ENCODE measurements at places on chromosomes 6 and 20.

DNA sequence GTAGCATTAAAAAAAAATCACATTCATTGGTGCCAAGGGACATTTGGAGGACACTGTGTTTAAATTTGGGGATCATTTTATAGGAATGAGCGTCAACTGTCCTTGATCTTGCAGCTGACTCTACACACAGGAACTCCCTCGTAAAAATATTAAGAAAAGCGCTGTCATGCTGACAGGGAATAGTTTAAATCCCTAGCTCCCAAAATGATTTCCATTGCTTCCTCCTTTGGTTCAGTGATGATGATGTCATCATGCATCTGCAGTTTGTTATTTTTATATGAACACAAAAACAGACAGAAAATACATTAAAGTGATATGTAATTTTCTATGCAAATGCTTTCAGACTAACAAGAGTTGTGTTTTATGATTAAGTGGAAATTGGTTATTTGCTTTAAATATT lies 275.6 kb downstream of the BTBD9 start:
- DNase-seq: no peak

GRCh38 chr20:10747019-10747418 lies 73.2 kb upstream of the JAG1 start:
- DNase-seq: no peak

DNA sequence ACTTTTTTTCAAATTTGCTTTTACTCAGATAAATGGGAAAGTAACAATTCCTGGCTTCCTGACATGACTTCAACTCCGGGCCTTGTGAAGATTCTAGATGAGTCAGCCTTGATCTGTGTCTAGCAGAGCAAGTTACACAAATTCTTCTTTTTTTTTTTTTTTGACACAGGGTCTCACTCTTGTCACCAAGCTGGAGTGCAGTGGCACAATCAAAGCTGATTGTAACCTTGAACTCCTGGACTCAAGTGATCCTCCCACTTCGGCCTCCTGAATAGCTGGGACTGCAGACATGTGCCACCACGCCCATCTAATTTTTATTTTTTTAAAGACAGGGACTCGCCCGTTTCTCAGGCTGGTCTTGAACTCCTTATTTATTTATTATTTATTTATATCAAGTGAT lies 7.3 kb upstream of the ARHGAP18 start:
- peak; percentile 68 for DNase-seq

- no peak for DNase-seq
Observed at GRCh38 chr6:34239893-34240292, 3.2 kb downstream of the HMGA1 start.

GRCh38 chr20:25126204-25127029 lies 44.5 kb upstream of the VSX1 start:
- no peak for DNase-seq

DNA sequence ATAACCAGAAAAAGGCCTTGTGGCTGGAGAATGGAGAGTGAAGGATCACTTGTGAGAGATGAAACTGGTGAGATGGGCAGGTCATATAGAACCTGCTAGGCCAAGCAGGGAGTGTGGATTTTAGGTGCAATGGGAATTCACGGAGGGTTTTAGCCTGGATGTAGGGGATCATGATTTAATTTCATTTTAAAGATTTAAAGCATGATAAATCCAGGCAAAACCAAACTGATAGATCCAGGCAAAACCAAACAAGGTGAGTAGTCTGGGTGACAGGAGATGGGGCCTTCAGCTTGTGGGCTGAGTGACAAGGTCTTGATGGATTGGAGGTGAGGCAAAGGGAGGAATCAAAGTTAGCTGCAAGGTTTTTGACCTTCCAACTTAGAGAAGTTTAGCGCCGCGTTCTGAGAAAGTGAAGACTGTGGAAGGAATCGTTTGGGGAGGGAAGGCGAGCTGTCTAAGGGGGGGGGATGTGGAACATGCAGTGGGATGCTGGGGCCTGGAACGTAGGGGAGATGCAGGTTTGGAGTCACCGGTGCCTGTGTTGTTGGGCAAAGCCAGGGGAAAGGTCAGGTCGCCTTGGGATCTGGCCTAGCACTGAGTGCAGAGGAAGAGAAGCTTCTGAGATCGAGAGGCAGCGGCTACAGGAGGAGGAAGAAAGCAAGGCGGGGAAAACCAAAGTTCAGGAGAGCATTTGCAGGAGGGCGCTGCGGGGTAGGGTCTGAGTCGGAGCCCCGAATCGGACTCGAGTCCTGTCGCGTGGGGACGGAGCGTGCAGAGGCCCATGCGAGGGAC lies 1.3 kb upstream of the PLCG1 start:
- DNase-seq: no peak

DNA sequence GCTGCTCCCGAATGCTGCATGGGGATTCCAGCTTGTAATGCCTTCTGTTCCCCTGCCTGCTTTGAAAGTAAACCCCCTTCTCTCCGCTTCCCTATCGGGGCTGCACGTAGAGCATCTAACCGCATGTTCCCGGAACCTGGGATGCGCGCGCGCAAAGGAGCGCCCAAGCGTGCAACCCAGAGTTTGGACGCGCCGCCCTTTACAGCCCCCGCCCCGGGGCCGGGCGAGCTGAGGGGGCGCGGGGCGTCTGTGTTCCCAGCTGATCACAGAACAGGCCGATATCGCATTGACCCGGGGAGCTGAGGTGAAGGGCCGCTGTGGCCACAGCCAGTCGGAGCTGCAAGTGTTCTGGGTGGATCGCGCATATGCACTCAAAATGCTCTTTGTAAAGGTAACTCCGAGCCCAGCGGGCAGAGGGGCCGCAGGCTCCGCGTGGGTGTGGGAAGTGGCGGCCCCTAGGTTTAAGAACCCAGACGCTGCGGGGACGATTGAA lies 1.4 kb downstream of the LAMP5 start:
- no peak for DNase-seq

DNA sequence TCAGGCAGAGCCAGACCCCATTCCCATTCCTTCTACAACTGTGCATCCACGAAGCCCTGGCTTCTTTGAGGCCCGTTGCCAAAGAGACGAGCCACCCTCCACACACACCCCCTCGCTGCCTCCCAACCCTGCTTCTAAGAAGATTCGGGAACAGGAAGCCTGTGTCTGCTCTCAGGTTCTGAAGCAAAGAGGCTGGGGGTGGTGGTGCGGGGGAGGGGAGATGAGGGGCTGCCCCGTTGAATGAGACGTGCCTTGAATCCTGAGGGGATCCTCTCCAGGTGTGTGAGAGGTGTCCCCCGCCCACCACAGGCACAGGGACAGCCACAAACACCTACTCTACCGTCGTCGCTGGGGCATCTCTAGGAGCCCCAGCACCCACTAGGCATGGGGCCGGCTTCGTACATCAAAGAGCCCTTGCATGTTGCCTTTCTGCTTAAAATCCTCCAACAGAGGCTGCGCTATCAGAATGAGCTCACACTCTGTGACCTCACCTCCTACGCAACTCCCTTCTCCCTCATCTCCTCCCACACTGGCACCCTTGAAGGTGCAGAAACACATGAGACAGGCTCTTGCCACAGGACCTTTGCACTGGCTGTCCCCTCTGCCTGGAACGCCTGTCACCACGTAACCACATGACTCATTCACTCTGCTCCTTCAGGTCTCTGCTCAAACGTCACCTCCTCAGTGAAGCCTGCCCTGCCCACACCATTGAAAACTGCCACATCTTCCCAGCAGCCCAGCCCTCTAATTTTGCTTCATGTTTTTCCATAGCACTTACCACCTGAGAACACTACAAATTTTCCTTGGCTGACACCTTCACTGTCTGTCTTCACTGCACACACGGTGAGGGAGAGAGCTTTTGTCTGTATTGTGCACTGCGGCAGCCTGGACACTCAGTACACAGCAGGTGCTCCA lies 58.5 kb downstream of the PREX1 start:
- DNase-seq: no peak

- DNase-seq: no peak
Observed at GRCh38 chr6:148382861-148383260, 40.2 kb downstream of the SASH1 start.

- no peak for DNase-seq
Observed at GRCh38 chr6:26089272-26089671, 2.0 kb downstream of the HFE start.

GRCh38 chr20:24762371-24762770 lies 186.7 kb upstream of the CST7 start:
- DNase-seq: no peak

DNA sequence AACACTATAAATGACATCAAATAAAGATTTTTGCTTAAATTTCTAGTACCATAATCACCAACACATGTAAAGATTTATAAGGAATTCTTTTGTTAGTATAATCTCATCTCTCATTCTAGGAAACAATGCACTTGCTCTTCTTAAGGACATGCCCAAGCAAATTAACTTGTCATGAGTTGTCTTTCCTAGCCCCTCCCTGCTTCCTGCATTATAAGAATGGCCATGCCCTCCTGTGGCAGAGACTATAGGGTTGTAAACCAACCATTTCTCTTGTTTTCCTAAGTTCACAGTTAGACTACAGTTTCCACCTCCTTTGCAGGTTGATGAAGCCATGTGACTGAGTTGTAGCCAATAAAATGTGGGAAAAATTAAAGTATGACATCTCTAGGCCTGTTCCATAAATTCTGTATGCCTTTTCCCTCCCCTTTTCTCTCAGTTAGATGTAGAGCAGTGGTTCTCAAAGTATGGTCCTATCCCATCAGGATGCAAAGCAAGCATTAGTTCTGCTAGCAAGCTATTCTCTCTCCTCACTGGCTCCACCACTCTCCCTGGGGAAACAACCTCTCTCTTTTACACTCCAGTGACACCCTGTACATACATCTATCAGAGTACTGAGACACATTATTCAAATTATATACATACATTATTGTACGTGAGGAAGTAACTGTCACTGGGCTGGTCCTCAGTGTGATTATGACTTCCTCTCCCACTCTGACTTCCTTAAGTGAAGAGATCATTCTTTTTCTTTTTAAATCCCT lies 295.0 kb downstream of the PKHD1 start:
- DNase-seq: no peak

DNA sequence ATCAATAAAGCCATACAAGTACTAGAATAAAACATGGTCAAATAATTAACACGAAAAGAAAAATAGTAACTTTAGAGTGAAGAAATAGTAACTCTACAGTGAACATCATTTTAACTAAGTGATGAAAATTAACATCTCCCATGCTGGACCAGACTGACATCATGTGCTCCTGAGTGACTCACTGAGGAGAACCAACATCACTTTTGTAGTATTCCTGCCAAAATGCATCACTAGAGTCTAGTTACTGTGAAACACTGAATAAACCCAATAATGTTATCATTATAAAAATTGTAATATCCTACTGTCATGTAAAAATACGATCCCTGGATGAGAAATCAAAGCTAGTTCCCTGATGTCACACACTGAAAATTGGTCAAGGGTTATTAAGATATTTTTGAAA lies 361.3 kb downstream of the CD109 start:
- no peak for DNase-seq

GRCh38 chr6:22253955-22254655 lies 42.7 kb downstream of the PRL start:
- no peak for DNase-seq

DNA sequence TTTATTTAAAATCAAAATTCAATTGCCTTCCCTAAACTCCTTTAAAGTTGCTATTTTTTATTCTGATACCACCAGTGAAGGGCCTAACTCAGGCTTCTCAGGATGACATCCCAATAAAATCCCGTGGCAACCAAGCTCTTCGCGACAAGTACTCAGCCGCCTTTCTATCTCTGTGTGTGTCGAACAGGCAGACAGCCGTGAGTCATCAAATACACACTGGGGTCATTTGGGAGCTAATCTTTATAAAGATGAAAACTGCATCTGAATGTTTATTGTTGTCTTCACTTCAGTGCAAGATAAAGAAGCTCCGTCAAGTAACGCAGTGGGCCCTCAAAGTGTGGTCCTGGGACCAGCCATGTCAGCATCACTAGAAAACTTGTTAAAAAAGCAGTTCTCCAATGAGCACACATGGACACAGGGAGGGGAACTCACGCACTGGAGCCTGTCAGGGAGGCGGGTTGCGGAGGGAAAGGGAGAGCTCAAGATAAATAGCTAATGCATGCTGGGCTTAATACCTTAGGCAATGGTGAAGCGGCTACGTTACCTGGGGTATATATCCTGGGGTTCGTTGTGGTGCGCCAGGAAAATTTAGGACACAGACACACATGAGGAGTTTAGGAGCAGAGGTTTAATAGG lies 119.3 kb downstream of the RNF144B start:
- DNase-seq: peak; percentile 15

GRCh38 chr6:109579361-109579760 lies 96.3 kb upstream of the ZBTB24 start:
- no peak for DNase-seq

GRCh38 chr6:125251516-125252220 lies 50.1 kb downstream of the HDDC2 start:
- DNase-seq: no peak

- no peak for DNase-seq
Observed at GRCh38 chr6:62891065-62891647, 320.1 kb upstream of the FKBP1C start.

- peak; percentile 88 for DNase-seq
Observed at GRCh38 chr20:62792182-62792939, 3.9 kb upstream of the MRGBP start.

DNA sequence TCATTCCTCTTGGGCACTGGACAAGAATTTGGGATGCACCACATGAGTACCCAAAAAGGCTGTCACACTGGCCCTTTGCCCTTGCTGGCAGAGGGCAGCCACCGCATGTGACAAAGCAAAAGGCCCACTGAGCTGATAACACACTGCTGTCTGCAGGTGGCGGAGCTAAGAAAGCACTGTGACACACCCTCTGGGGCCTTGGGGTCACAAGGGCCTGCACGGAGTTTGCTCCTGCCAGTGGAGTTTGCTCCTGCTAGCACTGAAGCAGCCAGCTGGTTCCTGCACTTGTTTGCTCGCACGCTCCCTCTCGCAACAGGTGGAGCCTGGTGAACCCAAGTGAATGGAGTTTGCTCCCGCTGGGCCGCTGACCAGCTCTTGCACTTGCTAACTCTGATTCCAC lies 132.6 kb downstream of the LCA5 start:
- no peak for DNase-seq

DNA sequence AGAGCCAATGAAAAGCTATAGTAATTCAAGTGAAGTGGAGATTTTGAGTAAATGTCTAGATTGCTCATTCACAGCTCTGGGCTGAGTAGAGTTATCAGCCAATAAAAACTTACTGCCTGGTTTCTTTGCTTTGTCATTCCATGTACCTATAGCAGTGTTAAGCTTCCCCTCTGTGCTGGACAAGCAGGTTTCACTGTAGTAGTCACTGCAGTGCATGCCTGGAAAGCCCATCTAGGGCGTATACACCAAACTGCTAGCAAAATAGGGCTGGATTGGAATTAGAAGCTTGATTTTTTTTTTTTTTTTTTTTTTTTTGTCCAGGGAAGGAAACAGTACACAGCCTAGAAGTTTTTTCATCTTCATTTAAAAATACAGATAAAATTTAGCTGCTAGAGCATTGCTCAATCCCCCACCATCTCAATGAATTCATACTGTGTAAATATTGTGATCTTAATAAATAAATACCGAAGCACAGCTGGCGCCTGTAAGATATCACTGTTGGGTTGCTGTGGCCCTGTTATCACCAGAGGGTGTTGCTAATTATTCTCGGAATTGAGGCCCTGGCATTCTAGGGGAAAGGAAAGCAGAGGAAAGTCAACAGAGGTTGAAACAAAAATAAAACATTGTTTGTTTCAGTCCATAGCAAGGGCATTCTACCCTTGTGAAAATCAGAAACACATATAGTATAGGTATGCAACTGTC lies 968.5 kb upstream of the GJE1 start:
- no peak for DNase-seq

- DNase-seq: peak; percentile 10
Observed at GRCh38 chr20:52896348-52896747, 75.8 kb upstream of the TSHZ2 start.

All from RPMI7951 (cell line).